NCI-H187 treated with DMSO at 0.1 percent for 48 hours (cell line): ENCODE measurements at places on chromosomes 6 and 20.

- no peak for DNase-seq
Observed at GRCh38 chr6:10640412-10640811, 54.0 kb downstream of the C6orf52 start.

- DNase-seq = no peak
Observed at GRCh38 chr6:35719404-35719829, 17.4 kb upstream of the ARMC12 start.

DNA sequence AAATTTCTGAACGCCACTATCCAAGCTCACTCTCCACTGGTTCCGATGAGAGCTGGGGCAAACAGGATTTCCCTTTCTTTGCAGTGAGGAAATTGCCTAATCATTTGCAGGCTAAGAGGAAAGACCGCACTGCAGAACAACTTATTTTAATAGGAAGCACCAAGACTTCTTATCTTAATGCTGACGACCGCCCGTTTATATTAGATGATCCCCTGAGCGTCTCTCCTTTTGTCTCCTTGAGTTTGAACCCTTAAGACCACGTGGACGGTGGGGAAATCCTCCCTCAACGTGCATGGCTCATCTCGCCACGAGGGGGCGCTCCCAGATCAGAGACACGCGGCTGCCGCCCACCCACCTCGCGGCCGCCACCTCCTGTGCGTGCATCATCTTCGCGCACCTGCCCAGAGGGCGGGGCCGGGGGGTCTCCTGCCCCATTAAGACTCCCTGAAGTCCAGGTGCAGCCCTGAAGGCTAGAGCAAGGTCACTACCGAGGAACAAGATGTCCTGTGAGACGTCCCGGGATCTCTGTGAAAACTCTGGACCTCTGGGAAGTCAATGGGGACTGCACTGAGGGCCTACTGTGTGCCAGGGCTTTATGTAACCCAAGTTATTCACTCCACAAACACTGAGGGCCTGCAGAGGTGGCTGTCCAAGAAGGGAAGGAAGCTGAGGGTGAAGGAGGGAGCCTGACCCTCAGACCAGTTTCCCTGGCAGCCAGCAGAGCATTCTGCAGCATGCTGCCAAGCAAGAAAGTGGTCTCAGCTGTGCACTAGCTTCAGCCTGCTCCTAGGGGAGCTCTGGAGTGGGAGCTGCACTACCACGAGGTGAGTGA is 28.1 kb downstream of the PDYN start:
- no peak for DNase-seq

- DNase-seq = no peak
Observed at GRCh38 chr6:45293306-45293705, 34.8 kb upstream of the RUNX2 start.

GRCh38 chr6:45422503-45423110 is 44.9 kb upstream of the SUPT3H start:
- DNase-seq = no peak
